ENCODE measurements at places on chromosomes 6 and 20.

DNA sequence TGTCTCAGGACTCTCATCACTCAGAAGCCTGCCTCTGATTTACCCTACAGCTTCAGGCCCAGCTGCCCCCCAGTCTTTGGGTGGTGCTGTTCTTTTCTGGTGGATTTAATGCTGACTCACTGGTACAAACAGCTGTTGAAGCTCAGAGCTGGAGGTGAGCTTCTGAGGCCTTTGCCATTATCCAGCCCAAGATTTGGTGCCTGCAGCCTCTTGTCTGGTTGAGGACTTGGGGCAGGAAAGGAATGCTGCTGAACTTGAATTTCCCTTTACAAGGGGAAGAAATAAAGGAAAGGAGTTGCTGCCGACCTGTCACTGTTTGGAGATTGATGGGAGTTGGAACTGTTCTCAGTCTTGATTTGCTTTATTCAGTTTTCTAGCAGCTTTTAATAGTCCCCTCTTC lies 19.8 kb downstream of the ABCF1 start:
- DNase-seq, result no peak

DNA sequence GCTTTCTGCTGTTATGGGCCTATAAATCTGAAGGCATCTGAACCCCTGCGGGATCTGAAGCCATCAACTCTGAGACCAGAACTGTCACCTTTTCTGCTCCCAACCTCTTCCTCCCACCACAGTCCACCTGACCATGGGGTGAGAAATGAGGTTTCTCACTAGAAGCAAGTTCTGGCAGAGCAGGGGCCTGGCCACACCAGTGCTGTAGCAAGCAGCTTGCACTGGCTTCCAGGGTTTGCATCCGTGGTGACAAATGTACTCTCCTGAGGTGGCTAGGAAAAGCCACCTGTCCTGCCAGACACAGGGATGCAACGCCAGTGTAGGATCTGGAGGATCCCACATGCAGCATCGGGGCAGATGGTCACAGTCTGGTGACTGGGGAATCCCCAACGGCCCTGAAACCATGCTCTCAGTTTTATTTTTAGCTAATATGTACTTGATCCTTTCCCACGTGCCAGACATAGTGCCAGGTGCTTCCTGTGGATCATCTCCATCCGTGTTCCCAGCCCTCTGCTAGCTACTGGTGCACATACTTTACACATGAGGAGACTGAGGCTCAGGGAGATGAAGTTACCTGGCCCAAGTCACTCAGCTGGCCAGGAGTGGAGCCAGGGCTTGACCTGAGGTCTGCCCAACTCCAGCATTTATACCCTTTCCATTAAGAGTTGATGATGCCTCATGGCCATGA lies 122.1 kb upstream of the SPACA1 start:
- no peak for DNase-seq

- no peak for DNase-seq
Measured at GRCh38 chr6:73800997-73801396, 105.0 kb downstream of the CD109 start.

DNA sequence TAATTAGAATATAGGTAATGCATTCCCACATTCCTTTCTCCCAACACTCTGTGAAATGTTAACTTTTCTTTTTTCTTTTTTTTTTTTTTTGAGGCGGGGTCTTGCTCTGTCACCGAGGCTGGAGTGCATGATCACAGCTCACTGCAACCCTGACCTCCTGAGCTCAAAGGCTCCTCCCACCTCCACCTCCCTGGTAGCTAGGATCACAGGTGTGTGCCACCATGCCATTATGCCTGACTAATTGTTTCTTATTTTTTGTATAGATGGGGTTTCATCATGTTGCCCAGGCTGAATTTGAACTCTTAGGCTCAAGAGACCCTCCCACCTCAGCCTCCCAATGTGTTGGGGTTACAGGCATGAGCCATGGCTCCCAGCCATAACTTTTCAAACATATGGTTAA lies 135.7 kb upstream of the SHLD1 start:
- no peak for DNase-seq

DNA sequence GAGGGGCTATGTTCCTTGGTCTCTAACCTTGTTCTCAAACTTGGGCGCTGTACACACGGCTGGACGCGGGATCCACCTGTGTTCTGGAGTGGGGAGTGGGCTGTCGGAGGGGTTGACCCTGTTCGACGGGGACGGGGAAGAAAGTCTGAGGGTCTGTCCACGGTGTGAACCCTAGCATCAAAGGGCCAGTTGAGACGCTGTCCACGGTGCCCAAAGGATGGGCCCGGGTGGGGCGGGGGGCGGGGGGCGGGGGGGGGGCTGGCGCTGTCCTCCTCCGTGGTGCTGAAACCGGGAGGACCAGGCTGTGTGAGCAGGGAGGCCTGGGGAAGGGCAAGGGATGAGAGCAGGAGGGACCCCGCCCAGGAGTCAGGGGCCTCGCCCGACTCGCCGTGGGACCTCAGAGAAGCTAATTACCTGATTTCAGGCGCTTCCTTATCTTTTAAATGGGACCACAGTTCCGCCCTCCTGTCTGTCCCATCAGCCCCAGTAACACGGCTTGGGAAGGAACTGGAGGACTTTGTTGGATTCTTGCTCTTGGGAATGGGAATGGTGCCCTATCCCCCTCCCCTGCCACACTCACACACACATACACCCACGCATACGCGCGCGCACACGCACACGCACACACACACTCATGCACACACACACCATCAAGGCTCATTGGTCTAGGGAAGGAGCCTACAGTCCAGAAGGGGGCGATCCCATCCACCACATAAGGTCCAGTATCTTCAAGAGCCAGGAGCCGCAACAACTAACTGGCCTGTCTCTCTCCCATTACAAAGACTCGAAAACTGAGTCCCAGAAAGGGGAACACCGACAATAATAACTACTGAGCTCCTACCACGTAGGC lies 1.0 kb upstream of the VSTM2L start:
- DNase-seq, result no peak

GRCh38 chr6:24972311-24972958 lies 36.7 kb upstream of the RIPOR2 start:
- no peak for DNase-seq

All from stimulated activated CD8-positive, alpha-beta memory T cell treated with anti-CD3 and anti-CD28 coated beads, Interleukin-4, amount 100 ng/mL, for 24 hours (primary cell).